Fibroblast of villous mesenchyme (primary cell): ENCODE measurements at places on chromosomes 12 and 14. TPM values are rescaled to one million over a fixed set of nuclear protein-coding genes. Genes with fewer than 3 reads are reported as not detected.

The LMNTD1 gene
- total RNA-seq: not detected in 2 replicates

The CLEC1B gene
- under 0.01 TPM in 1 of 2 replicates, not detected in the other for total RNA-seq

GRCh38 chr12:20946732-20947131, 136.2 kb downstream of the SLCO1B3 start:
- DNase-seq: no peak

GRCh38 chr14:73333031-73333430, 95.7 kb downstream of the PAPLN start:
- no peak for DNase-seq

DNA sequence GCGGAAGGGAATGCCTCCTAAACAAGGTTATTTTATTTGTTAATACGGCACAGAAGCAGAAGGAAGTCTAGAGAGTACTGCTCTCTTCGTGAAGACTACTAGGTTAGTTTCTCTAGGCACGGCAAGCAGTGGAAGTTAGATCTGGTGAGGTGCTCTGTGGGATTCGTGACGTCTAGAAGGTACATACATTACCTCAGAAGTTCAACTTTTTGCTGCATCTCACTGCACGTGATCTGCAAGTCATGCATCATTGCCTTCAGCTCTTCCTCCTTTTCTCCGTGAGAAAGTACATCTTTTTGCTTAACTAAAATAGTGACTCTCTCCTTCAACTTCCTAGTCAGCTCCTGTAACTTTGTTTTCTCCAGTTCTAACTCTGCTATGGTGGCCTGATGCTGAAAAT, 74.7 kb downstream of the NIN start:
- no peak for DNase-seq

DNA sequence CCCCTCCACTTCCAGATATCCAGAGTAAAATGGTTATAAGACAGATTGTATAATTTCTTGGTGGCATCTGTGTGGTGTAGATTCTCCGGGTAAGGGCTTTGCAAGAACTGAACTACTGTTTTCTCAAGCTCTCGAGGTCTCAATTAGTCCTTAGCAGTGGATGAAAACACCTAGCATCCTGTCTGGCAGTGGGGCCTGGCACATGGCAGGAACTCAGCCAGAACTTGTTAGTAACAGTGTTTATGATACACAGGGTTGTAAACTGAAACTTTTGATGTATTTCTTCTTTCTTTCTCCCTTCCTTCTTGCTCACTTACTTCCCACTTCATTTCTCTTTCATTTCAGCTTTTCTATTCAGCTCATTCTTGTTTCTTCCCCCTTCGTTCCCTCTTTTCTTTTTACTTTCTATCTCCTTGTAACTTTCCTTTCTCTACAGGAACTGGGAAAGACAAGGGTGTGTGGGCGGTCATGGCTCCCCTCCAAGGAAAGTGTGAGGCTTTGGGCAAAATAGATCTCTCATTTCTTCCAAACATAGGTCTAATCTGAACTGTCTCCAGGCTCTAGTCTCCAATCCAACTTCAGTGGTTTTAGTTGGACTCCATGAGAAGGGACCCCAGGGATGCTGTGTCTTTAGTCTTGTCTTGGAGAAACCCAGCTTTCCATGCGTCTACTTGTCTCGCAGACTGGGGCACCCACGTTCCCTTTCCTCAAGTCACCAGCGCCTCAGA, 159.7 kb downstream of the PAH start:
- DNase-seq: no peak

GRCh38 chr14:101362529-101363260, 198.6 kb upstream of the DIO3 start:
- no peak for DNase-seq

DNA sequence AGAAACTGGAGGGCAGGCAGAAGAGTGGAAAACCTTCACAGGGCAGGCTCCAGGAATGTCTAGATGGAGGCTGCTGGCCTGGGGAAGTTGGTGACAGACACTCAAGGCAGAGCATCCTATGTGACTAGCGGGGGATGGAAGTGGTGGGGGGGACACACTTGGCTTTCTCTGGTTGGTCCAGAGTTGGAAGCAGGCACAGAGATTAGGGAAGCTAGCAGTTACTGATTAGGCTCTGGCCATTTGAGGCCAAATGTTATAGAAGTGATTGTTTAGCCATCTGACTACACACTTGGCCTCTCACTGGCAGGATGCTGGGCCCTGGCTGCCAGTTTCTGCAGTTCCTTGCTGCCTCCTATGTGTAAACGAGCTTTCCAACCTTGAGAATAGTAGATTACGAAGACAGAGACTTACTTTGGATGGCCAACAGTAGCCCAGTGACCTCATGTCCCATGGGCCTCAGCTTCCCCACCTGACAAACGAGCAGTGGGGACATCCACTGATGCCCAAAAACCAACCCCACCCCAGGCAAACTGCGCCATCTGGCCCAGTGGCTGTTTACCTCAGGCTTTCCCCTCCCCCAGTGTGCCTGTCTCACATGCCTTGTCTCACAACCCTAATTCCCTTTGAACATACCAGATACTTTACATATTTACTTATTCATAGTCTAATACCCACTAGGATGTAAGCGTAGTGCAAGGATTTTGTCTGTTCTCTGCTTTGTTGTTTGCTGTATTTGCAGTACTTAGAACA, 102.7 kb downstream of the PAPLN start:
- no peak for DNase-seq
